ENCODE measurements at places on chromosomes 5 and 9. TPM values are rescaled to one million over a fixed set of nuclear protein-coding genes. Genes with fewer than 3 reads are reported as not detected.
A peak's percentile ranks its signal among the peaks of the same experiment; 100 is the strongest.

DNA sequence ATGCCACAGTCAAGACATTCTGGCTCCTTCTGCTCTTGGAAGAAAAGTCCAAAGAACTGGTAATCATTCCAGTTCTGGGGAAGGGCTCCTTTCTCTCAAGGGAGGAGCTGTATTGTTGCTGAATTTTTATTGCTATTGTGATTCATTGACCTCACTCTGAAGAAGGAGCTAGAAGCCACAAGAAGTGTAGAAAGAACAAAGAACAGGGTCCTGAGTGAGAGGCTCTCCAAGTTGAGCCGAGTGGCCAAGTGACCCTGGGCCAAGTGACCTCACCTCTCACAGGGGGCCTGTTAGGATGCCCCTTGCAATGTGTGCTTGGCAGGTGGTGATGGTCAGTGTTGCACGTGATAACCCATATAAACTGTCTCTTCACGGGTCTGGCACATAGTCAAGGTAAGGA, 173.3 kb downstream of the FGF18 start:
- H3K27me3 ChIP-seq = no peaks in the 10 kb centered on the region
- H3K4me3 ChIP-seq = no peak overlapping the region
- DNase-seq = no peak

DNA sequence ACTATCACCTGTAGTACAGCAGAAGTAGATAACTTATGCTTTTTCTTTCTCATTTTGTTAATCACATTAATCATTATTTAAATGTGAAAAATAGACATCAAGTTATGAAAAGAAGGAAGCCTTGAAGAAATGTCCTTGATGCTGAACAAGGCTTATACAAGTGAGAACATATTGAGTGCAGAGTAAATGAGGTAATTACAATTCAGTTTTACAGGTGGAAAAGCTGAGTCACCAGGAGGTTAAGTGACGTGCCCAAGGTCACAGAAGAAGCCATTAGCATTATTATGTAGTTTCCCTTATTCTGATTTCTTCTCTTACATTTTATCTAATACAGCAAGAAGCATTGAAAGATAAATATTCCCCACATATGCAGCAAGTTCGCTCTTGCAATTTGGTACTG, 998.5 kb upstream of the CDH6 start:
- no peak overlapping the region for H3K4me3 ChIP-seq
- no peak overlapping the region for H3K27ac ChIP-seq
- no peaks in the 10 kb centered on the region for H3K27me3 ChIP-seq

TMEM174 gene
- total RNA-seq = not detected

DNA sequence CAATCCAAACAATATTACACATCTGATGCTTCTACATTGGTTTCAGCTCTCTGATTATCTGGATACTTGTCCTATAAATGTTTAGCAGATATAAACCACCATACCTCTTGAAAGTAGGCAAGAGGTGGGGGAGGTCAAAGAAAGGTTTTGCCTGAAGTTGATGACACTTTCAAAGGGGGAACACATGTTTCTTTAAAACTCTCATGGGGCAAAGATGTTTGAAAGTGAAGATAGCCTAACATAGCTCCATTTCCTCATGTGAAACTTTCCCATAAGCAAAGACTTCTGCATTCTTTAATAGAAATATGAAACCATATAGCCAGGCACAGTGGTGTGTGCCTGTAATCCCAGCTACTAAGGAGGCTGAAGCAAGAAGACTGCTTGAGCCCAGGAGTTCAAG, 62.1 kb downstream of the CETN3 start:
- H3K4me3 ChIP-seq = no peak overlapping the region
- H3K4me1 ChIP-seq = no peaks in the 10 kb centered on the region
- H3K27me3 ChIP-seq = no peaks in the 10 kb centered on the region
- no peak for DNase-seq

UIMC1 gene
- 53.0 TPM for total RNA-seq

DNA sequence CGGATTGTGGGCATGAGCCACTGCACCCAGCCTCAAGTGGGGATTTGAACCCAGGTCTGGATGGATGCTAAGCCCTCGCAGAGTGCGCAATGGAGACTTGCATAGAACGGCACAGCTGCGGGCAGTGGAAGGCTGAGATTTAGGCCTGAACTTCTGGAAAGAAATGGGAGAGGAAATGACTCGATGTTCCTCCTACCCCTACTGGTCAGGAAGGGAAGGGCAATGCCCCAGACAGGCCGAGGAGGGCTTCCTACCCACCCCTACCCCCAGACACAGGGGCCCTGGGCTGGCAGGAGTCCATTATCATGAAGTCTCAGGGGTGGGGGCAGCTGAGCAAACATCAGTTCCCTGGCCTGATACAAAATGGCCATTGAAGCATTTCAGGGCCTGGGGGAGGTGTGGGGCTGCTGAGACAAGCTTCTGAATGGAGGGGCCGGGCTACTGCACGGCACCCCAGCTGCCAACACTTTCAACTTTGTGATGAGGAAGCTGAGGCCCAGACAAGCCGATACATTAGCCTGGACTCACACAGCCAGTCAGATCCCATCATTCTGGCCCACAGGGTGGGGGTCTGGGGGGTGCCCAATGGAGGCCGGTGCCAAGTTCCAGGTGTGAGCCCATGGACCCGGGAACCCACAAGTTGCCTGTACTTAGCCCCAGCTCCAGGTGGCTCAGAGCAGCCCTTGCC, 13.5 kb upstream of the WDR38 start:
- H3K36me3 ChIP-seq = no peaks in the 10 kb centered on the region
- peak; percentile 79 for DNase-seq
- H3K4me3 ChIP-seq = peak overlapping the region; percentile 27
- H3K4me1 ChIP-seq = no peaks in the 10 kb centered on the region
